ENCODE measurements at places on chromosomes 5 and 9. TPM values are rescaled to one million over a fixed set of nuclear protein-coding genes. Genes with fewer than 3 reads are reported as not detected.

CD74 gene
- 22.1 TPM for total RNA-seq

NUTM2G gene
- total RNA-seq: not detected

NEUROG1 gene
- not detected for total RNA-seq

DNA sequence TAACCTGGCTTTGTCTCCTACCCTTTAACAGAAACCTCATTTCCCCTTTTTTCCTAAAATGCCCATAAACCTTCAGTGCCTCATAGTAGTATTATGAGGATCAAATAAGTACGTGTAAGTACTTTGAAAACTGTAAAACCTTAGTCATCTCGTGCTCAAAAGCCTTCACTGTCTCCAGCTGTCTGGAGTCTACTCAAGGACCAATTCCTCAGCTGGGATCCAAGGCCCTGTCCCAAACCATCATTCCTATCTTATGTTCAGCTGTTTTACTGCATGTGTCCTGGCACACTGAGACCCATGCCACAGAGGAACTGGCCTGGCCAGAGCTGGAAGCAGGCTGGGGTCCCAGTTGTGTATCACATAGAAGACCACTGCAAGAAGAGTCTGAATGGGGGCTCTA is 15.9 kb downstream of the ADAMTSL1 start:
- H3K36me3 ChIP-seq: no peaks in the 10 kb centered on the region
- H3K4me1 ChIP-seq: no peaks in the 10 kb centered on the region

GRCh38 chr9:101047848-101048397 is 19.4 kb downstream of the PLPPR1 start:
- no peaks in the 10 kb centered on the region for H3K4me1 ChIP-seq
- no peaks in the 10 kb centered on the region for H3K27me3 ChIP-seq
- no peak for DNase-seq
- no peaks in the 10 kb centered on the region for H3K36me3 ChIP-seq
- H3K4me3 ChIP-seq: no peak overlapping the region

GRCh38 chr5:100175346-100175745 is 359.8 kb upstream of the FAM174A start:
- no peaks in the 10 kb centered on the region for H3K27me3 ChIP-seq
- DNase-seq: no peak
- no peak overlapping the region for H3K4me3 ChIP-seq
- H3K27ac ChIP-seq: no peak overlapping the region
- no peaks in the 10 kb centered on the region for H3K36me3 ChIP-seq

Data from endodermal cell (in vitro differentiated cells).